Activated T-helper 2 cell treated with anti-CD3 and anti-CD28 coated beads, Interferon-gamma antibody, Interleukin-2, Interleukin-4, amounts not matched to agents 10 μg/mL and 5 μg/mL and 100 μg/mL, durations not matched to agents 14 hours and 24 hours and 36 hours (primary cell): ENCODE measurements at places on chromosomes 11 and 22.

DNA sequence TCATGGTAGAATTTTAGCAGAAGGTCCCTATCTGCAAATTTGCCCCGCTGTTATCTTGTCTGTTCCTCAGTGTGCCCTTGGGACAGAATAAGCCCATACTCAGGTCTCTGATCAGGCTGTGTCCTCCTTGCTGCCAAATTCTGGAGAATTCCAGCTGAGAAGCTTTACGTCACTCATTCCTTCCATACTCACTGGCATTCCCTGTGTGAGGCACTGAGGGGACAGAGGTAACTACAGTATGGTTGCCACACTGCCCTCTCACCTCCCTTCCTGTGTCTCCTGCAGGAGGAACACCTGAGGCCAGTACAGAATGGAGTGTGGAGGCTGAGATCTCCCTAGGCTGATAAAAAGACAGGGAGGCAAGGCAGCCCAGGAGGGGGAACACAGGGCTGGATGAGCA lies 31.5 kb downstream of the SHISA8 start:
- no peak overlapping the region for H3K4me3 ChIP-seq
- peaks cover 89% of the 10 kb centered on the region for H3K36me3 ChIP-seq
- H3K4me1 ChIP-seq: no peaks in the 10 kb centered on the region
- no peak overlapping the region for H3K27ac ChIP-seq

DNA sequence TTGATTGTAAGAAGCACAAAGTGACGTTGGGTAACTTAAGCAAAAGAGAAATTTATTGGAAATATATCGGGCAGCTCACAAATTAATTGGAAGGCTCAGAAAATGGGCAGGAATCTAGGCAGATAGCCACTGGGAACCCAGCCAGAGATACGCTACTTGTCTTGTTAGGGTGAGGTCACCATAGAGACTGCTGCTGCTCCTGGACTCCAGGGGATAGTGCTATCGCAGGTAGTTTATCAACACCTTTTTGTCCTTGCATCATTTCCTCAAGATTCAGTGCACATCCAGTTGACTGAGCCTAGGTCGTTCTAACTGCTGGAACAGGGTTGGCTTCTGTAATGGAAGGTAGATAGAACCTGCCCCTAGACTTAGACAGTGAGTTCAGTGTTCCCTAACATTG lies 19.6 kb downstream of the AMOTL1 start:
- H3K4me1 ChIP-seq: no peaks in the 10 kb centered on the region
- no peak for DNase-seq
- H3K36me3 ChIP-seq: no peaks in the 10 kb centered on the region
- no peak overlapping the region for H3K4me3 ChIP-seq

GRCh38 chr11:57487920-57488659 lies 27.4 kb downstream of the SLC43A1 start:
- peaks cover 24% of the 10 kb centered on the region for H3K36me3 ChIP-seq
- no peak overlapping the region for H3K4me3 ChIP-seq
- peaks cover 2% of the 10 kb centered on the region for H3K4me1 ChIP-seq
- no peaks in the 10 kb centered on the region for H3K27me3 ChIP-seq

DNA sequence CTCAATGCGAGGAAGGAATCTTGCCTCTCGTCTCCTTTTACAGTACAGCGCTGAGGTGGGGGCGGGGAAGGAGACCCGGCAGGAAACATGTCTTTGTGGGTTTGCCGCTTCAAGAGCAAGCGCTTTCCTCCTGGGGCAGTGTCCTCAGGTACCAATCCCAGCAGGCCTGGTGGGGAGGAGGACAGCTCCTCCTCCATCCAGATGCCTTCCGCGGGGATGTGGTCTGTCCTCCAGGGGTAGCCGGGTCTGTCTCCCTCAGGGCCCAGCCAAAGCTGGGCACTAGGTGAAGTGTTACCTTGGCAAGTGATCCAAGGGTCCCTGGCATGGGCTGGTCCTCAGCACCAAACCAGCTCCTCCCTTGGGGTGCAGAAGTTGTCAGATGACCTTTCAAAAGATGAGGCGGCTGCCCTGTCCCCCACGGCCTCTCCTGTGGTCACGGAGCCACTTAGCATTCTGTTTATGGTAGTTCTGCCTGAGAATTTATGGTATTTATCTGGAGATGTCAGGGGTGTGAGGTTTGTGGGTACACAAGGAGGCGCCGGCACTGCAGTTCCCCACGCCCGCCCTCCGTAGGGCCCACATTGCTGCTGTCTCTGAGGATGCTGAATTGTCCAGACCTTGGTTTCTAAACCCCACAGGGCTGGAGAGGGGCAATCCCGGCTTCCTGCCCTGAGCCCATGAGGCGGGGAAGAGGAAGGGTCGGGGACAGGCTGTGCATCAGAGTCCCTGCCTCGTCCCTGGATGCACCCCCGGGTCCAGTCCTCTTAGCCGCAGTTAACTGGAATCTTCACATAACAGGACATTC lies 93.5 kb upstream of the ANO1 start:
- peaks cover 9% of the 10 kb centered on the region for H3K4me1 ChIP-seq
- no peak for DNase-seq
- no peak overlapping the region for H3K4me3 ChIP-seq

GRCh38 chr22:46504584-46504983 lies 32.8 kb downstream of the CELSR1 start:
- H3K4me1 ChIP-seq: no peaks in the 10 kb centered on the region
- no peak for DNase-seq
- no peak overlapping the region for H3K4me3 ChIP-seq
- peaks cover 11% of the 10 kb centered on the region for H3K27me3 ChIP-seq
- no peak overlapping the region for H3K27ac ChIP-seq
- no peaks in the 10 kb centered on the region for H3K36me3 ChIP-seq

GRCh38 chr11:30652801-30653200 lies 66.6 kb upstream of the MPPED2 start:
- no peak overlapping the region for H3K27ac ChIP-seq
- H3K27me3 ChIP-seq: no peaks in the 10 kb centered on the region
- H3K4me3 ChIP-seq: no peak overlapping the region
- no peaks in the 10 kb centered on the region for H3K4me1 ChIP-seq
